Occipital lobe (tissue), 3 donors: ENCODE measurements at places on chromosomes 2 and 18.

DNA sequence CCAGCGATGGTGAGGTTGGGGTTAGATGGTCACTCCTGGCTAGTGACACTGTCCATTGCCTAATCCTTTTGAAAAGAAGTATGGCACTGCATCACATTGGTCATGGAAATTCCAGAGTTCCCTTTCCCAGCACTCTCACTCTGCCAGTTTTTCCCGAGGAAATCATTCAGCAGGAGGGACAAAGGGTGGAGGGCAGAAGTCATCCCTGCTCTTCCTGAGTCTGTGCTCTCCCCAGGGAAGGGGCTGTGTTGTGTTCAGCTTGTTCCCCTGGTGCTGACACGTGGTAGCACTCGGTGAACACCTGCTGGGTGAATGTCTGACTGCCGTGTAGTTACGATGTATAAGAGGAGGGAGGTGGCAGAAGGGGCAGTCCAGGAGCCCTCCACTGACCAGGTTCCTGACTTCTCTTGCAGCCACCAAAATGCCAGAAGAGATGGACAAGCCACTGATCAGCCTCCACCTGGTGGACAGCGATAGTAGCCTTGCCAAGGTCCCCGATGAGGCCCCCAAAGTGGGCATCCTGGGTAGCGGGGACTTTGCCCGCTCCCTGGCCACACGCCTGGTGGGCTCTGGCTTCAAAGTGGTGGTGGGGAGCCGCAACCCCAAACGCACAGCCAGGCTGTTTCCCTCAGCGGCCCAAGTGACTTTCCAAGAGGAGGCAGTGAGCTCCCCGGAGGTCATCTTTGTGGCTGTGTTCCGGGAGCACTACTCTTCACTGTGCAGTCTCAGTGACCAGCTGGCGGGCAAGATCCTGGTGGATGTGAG is 21.6 kb downstream of the STEAP3 start:
- DNase-seq = no peak

DNA sequence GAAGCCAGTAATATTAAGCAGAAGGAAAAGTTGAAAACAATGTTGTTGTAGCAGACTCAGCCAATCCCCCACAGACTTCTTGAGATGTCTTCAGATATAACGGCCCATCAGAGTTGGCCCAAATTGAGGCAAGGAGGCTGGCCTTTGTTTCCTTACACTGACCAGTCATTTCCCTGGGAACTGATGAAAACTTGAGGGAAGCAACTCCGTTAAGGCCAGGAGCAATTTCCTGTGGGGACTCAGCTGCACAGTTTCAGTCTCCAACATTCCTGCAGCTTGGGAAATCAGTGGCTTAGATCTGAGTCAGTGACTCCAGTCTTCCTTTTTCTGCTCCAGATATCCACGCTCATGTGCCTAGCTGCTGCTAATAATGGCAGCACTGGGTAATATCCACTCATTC is 75.7 kb downstream of the FTCDNL1 start:
- DNase-seq = no peak

DNA sequence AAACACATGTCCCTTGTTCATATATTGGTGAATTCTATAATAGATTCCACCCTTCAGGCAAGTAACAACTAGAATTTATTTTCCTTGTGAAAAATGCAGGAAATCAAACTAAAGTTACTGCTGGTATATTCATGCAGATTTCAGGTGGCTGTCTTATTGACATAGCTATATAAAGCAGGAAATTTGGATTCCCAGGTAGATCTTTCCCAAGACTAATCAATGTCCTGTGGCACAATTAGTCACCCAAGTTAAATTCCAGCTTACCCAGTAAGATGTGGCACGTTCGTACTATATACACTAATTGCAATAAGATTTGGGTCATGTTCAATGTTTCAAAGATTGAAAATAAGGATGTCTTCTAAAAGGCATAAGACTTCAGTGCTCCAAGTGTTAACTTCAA is 42.0 kb downstream of the MYO5B start:
- no peak for DNase-seq

DNA sequence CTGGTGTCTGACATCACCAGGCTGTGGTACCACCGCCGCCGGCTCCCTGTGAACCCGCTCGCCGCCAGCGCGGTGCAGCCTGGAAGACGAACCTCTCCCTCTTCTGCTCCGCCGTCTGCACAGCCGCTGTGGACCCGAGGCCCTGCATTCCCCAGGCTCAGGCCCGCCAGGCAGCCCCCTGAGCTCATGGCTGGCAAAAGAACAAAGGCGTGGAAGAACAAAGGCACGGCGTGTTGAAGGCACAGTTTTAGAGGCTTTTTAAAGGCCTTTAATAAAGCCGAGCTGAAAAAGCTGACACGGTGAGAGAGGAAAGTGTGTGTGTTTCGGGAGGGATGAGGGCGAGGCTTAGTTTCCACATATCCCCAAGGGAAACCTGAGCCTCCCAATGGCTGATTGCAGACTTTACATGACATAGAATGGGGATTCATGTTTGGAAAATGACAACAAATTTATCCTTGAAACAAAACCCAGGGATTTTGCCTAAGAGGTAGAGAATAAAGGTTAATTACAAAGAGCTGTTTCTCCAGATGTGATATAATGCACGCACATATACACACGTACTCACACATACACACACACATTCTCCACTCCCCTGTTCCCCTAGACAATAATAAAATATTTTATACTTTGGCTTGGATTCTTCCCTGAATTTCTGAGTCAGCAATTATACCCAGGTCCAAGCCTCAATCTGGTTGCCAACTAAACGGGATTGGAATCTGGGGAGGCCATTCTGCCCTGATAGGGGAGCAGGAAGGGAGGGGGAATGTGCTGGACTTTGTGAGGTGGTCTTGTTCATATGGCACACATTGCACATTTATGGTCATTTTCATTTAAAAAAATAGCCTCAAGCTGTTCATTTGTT is 39.7 kb downstream of the RFX8 start:
- no peak for DNase-seq
